ENCODE measurements at places on chromosomes 1 and 21.

- DNase-seq = no peak
Observed at GRCh38 chr21:19874521-19874920, 1123.7 kb upstream of the NCAM2 start.

DNA sequence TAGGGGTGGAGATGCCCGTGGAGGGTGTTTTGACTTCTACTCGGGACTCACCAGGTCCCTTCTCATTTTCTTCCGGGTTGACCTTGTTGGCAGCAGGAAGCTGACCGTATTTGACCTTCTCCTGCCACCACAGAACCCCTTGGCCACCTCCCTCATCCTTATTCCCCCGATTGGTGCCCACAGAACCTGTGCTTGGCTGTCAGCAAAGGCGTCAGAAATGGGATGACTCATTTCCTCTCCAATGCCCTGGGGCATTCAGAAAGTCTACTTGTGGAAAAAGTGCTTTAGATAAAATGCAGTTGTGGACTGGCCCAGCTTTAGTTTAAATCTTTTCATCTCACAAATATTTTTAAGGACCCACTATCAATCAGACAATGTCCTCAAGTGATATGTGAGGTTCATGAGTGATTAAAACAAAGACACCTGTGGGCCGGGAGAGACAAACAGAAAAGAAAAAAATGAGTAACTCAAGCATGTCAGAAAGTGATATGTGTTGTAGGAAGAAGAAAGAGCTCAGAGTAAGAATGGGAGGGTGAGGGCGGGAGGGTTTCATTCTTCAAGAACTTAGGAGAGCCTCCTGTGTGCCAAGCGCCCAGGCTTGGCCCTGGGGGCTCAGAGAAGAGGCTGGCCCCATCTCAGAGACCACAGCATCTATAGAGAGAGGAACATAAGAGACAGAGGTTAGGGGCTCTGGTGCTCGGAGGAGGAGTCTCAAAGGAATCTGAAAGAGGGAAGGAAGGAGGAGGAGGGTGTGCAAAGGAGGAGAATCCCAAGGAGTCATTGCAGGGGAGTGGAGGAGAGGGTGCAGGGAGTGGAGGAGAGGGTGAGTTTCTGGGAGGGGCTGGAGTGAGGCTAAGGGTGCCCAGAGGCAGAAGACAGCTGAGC, 221.6 kb upstream of the VAMP3 start:
- DNase-seq = peak; percentile 79

DNA sequence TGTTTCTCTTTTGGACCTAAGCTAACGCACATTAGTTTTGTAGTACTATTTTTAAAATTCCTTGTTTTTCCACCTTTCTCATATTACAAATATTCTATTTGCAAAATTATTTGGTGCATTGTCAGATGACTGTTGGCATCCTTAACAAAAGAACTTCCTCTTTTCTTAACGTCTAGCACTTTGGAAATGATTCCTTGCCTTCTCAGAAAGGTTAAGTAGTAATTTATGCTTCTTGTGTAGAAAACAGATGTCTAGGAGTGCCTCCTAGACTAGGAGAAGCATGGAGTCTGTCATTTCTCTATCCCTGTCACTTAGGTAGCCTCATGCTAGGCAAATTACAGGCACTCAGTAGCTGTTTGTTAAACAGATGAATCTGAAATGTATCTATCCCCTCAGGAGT, 64.4 kb downstream of the HSPA13 start:
- DNase-seq = no peak

DNA sequence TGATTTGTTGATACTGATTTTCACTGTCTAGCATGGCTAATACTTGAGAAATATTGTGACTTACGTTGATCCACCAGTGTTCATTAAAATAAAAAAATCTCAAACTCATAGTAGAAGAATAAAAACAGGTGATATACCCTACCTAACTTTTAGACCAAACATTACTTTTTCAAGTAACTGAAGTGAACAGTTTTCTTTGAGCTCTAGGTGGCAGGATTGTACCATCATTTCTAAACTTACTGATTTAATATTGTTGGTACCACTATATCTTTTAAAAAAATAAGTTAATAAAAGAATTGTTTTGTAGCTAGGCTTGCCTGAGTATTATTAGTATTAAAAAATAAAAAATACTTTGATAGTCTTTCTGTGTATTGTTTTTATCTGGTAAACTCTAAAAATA, 21.5 kb downstream of the CDC73 start:
- no peak for DNase-seq

GRCh38 chr1:63547621-63548294, 24.4 kb downstream of the EFCAB7 start:
- DNase-seq = no peak

DNA sequence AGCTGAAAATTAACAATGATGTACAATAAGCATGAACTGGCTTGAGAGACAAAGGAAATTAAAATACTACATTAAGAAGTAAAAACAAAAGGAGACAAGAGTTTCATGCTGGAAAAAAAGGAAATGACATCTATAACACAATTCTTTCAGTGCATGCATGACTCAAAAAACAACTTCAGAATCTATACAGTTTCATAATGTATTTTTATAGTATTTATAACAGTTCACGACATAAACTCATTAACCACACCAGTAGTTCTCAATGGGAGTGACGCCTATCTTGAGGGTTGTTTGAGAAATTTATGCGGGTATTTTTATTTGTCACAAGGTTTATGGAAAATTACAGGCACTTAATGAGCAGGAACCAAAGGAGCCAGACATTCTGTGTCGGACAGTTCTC, 168.5 kb downstream of the SMYD3 start:
- DNase-seq = no peak

DNA sequence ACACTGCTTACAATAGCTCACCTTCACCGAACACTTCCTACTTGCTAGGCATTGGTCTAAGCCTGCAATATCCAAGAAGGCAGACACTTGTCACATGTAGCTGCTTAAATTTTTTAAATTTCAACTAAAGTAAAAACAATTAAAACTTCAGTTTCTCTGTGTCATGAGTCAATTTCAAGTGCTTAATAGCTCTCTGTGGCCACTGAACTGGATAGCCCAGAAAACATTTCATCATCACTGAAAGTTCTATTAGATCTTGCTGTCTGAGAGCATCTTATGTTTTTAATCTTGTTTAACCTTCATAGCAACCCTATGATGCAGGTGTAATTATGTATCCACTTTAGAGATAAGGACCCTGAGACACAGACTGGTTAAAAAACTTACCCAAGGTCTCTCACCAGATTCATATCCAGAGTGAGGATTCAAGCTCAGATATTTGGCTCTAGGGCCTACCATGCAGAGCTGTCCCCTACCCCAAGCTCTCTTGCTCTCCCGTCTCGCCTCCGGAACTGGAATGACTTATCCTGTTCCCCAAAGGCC, 2.6 kb upstream of the FCRL6 start:
- no peak for DNase-seq

GRCh38 chr1:115642168-115643072, 650 bp downstream of the VANGL1 start:
- no peak for DNase-seq

- no peak for DNase-seq
Observed at GRCh38 chr1:151124763-151125403, 21.5 kb downstream of the SEMA6C start.

- no peak for DNase-seq
Observed at GRCh38 chr1:203306089-203306964, 1.0 kb downstream of the BTG2 start.

GRCh38 chr1:187891993-187892682, 1063.4 kb downstream of the PLA2G4A start:
- DNase-seq = no peak

DNA sequence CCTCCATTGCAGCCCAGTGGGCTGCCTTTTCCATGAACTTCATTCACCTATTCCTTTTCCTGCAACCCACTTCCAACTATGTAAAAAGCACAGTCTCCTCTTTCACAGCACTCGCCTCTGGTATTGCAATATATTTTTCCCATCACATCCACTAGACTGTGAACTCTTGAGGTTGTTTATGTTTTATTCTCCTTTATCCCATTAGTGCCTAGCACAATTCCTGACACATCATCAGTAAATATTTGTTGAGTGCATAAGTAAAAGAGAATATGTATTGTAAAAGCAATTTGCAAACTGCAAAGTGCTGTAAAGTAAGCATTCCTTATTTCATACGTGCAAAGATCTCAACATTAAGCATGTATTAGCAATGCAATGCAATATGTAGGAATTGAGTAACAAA, 27.9 kb upstream of the NRIP1 start:
- DNase-seq = no peak

- no peak for DNase-seq
Observed at GRCh38 chr1:27876341-27877114, 4.2 kb downstream of the THEMIS2 start.

Data from epithelial cell of proximal tubule (primary cell).